Neural crest cell (in vitro differentiated cells): ENCODE measurements at places on chromosomes 12 and 14.
A peak's percentile ranks its signal among the peaks of the same experiment; 100 is the strongest.

DNA sequence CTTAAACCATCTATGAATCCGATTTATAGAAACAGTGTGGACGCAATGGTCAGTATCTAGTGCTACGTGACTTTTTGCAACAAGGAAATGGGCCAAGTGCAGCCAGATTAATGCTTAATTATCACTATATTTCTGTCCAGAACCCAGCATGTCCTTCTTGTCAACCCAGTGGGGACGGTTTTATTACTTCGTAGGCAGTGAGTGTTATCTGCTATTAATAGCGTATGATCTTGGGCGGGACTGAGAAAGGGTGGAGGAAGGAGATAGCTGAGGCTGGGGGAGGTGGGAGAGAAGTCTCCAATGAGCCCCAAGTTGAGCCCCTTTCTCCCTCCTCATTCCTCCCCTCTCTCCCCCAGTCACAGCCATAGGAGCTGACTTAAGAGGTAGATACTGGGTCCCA is 59.7 kb upstream of the FAM222A start:
- H3K4me3 ChIP-seq = no peak overlapping the region
- H3K36me3 ChIP-seq = no peaks in the 10 kb centered on the region
- no peaks in the 10 kb centered on the region for H3K4me1 ChIP-seq
- no peak overlapping the region for H3K27ac ChIP-seq
- peaks cover 7% of the 10 kb centered on the region for H3K27me3 ChIP-seq

GRCh38 chr14:57641776-57642175 is 148.1 kb upstream of the CCDC198 start:
- H3K27ac ChIP-seq = no peak overlapping the region
- H3K4me3 ChIP-seq = no peak overlapping the region
- DNase-seq = no peak
- no peaks in the 10 kb centered on the region for H3K4me1 ChIP-seq
- no peaks in the 10 kb centered on the region for H3K36me3 ChIP-seq

DNA sequence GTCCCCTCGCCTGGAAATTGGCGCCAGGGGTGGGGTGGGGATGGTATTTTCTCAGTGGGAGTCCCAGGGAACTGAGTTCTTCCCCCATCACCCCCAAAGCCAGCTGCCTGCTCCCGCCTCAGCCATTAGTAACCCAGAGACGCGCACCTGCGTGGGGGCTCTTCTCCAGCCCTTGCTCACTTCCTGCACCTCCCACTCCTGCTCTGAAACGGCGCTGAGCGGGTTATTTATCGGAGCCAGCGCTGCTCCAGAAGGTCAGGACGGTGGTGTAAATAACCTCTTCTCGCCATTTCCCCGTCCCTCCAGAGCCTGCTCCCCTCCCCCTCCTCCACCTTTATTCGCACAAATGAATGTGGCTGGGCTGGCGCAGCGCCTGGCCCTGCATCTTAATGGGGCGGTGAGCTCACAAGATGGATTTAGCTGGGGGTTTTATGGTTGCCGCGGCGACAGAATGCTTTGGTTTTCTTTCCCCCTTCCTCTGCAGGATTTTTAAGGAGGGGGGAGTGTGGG is 12.2 kb downstream of the GPR84 start:
- peaks cover 17% of the 10 kb centered on the region for H3K36me3 ChIP-seq
- peak overlapping the region; percentile 90 for H3K4me3 ChIP-seq
- DNase-seq = peak; percentile 55
- H3K27ac ChIP-seq = peak overlapping the region; percentile 99

DNA sequence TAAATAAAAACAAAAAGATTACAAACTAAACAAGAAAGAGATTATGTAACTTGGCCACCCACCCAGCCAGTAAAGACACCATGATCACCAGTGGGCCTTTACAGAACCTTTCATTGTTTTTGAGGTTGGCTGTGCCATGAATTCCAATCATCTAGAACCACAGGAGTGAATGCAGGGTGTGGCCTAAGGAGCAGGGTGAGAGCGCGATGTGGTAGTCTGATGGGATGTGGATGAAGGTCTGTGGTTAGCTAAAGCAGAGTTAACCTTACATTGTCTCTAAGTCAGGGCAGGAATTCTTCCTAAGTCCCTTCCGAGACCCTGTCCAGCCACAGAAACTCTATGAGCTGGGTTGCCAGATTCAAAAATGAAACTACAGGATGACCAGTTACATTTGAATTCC is 54.0 kb upstream of the CDKN3 start:
- peaks cover 3% of the 10 kb centered on the region for H3K27me3 ChIP-seq
- H3K4me1 ChIP-seq = peaks cover 26% of the 10 kb centered on the region
- no peak overlapping the region for H3K4me3 ChIP-seq
- no peak for DNase-seq
- H3K27ac ChIP-seq = no peak overlapping the region

DNA sequence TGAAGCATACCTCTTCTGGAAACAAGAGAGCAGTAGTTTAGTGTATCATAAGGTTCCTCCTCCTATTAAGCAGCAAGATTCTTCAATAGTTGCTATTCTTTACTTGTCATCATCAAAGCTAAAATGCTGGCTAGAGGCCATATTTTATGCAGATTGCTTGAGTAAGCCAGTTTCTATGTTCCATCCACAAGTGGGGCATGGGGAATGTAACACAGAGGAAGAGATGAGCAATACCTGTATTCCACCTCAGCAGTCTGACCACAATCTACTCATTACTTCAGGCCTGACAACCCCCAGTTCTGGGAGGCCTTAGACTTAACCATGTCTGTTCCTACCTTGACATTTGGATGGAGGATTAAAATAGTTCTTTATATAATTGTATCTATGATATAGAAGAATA is 423.6 kb downstream of the BTG1 start:
- no peaks in the 10 kb centered on the region for H3K4me1 ChIP-seq
- no peak overlapping the region for H3K27ac ChIP-seq
- no peak overlapping the region for H3K4me3 ChIP-seq
- H3K27me3 ChIP-seq = no peaks in the 10 kb centered on the region
- no peak for DNase-seq
- no peaks in the 10 kb centered on the region for H3K36me3 ChIP-seq
